ENCODE measurements at places on chromosomes 1 and 21. TPM values are rescaled to one million over a fixed set of nuclear protein-coding genes. Genes with fewer than 3 reads are reported as not detected.

GRCh38 chr21:36246080-36246631, 73.8 kb upstream of the MORC3 start:
- H3K27ac ChIP-seq = no peak overlapping the region
- H3K4me1 ChIP-seq = peaks cover 10% of the 10 kb centered on the region
- H3K36me3 ChIP-seq = peaks cover 35% of the 10 kb centered on the region
- H3K27me3 ChIP-seq = no peaks in the 10 kb centered on the region
- DNase-seq = no peak
- H3K4me3 ChIP-seq = no peak overlapping the region

DNA sequence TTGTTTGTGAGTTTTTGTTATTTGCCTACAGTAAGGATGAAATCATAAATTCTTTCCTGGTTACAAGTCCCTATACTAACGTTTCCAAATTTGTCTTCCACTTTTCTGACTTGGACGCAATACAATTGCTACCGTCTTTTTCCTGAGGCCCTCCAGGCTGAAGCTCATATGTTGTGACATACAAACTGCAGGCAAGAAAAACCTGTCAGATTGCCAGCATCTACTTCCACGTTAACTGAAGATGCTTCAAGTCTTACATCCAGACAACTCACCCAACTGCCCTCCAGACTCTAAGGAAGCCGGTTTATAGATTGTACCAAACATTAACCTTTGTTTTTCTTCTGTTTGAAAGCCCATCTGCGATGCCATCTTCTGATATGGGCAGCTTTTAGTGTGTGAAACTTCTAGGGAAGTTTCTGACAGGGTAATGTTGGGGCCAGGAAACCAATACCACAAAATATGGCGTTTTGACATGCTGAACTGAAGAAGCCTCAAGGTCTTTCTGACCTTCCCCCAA, 21.4 kb upstream of the RNF11 start:
- H3K4me3 ChIP-seq = no peak overlapping the region
- no peaks in the 10 kb centered on the region for H3K27me3 ChIP-seq
- no peak for DNase-seq

GRCh38 chr1:52003877-52004276, 13.4 kb upstream of the RAB3B start:
- H3K36me3 ChIP-seq = no peaks in the 10 kb centered on the region
- H3K27ac ChIP-seq = no peak overlapping the region
- no peak overlapping the region for H3K4me3 ChIP-seq
- no peak for DNase-seq
- no peaks in the 10 kb centered on the region for H3K4me1 ChIP-seq
- peaks cover 22% of the 10 kb centered on the region for H3K27me3 ChIP-seq

- H3K36me3 ChIP-seq = no peaks in the 10 kb centered on the region
- H3K4me3 ChIP-seq = no peak overlapping the region
- H3K27ac ChIP-seq = no peak overlapping the region
- H3K4me1 ChIP-seq = no peaks in the 10 kb centered on the region
- H3K27me3 ChIP-seq = no peaks in the 10 kb centered on the region
- DNase-seq = no peak
These were observed 202.9 kb downstream of the FMN2 start for GRCh38 chr1:240294566-240294965.

GRCh38 chr1:58773406-58773840, 10.4 kb downstream of the JUN start:
- H3K36me3 ChIP-seq = no peaks in the 10 kb centered on the region
- H3K27ac ChIP-seq = peak overlapping the region; percentile 80
- peak overlapping the region; percentile 27 for H3K4me3 ChIP-seq
- H3K4me1 ChIP-seq = peaks cover 19% of the 10 kb centered on the region
- no peaks in the 10 kb centered on the region for H3K27me3 ChIP-seq
- DNase-seq = peak; percentile 20

GRCh38 chr1:19123837-19124236, 86.2 kb downstream of the UBR4 start:
- H3K36me3 ChIP-seq = peaks cover 57% of the 10 kb centered on the region
- no peak overlapping the region for H3K27ac ChIP-seq
- H3K4me3 ChIP-seq = no peak overlapping the region

DNA sequence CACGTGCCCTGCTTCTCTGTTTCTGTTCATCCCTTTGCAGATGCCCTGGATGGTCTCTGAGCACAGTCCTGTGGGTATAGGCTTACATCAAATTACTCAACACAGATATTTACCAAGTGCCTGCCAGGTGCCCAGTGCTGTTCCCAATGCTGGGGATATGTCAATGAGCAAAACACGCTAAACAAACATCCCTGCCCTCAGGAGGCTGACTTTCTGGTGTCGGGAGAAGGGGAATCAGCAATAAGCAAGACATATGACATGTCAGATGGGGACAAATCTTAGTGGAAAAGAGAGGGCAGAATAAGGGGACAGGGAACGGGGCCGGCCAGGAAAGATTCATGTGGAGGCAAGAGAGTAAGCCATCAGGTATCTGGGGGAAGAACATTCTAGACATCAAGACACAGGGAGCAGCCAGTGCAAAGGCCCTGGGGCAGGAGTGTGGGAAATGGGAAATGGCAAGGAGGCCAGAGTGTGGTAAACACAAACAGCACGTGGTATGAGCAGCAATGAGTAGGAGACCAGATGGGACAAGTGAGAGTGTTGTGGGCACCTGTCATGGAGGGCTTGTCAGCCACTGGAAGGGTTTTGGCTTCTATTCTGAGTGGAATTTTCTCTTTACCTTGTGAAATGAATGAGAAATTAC, 160.2 kb upstream of the KAZN start:
- H3K27me3 ChIP-seq = peaks cover 9% of the 10 kb centered on the region
- no peak overlapping the region for H3K27ac ChIP-seq

DNA sequence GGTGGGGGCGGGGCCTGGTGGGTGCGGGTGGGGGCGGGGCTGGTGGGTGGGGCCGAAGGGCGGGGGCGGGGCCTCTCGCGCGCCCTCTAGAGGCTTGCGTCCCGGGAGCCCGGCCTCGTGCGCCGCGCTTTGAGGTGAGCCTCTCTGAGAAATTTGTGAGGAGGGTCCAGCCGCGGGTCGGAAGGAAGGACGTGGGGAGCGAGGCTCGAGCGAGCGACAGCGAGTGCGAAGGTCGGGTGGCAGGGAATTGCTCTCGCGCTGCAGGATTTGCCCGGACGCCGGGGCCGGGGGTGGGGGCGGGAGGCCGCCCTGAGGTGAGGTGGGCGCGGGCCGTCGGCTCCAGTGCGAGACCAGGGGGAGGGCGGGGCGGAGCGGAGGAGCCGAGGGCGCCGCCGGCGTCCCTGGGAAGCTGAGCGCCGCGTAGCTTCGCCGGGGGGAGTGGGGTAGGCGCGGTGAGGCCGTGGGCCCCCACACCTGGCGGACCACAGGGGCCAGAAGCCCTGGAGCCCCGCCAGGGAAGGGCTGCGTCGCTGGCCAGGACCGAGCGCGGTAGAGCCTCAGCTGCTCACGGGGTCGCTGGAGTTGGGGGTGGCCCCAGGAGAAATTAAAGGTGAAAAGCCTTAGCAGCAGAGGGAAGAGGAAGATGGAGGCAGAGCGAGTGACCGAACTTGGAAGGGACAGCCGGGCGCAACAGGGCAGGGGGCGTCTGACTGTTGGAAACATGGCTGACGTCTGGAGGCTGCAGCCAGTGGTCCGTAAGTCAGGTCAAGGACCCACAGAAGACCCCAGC, 754 bp upstream of the LSS start:
- H3K36me3 ChIP-seq = no peaks in the 10 kb centered on the region
- no peak for DNase-seq
- H3K4me3 ChIP-seq = peak overlapping the region; percentile 99

DNA sequence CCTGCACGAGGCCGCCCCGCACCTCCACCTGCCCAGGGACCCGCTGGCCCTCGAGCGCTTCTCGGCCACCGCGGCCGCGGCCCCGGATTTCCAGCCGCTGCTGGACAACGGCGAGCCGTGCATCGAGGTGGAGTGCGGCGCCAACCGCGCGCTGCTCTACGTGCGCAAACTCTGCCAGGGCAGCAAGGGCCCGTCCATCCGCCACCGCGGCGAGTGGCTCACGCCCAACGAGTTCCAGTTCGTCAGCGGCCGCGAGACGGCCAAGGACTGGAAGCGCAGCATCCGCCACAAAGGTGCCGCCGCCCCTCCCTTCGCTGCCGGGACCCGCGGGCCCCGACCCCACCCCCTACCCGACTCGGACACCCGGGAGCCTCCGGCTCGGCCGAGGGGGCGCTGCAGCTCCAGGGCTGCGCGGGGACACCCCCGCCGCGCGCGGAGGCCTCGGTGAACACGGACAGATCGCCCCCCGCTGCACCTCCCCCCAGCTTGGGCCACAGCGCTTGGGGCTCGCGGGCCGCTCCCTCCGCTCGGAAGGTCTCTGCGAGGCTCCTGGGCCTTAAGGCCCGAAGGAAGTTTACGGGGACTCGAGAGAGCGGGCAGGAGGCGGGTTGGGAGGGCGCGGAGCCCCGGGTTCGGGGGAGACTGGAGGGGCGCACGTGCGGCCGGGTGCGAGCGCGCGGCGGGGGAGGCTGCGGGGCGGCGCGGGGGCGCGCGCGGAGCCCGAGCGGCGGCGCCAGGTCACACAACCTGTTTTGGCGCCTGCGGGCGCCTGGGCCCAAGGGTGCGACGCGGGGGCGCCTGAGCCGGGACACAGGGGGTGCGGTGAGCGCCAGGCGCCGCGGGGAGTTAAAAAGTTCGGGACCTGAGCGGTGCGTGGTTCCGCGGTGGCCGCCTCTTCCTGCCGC, 1.2 kb downstream of the SAMD11 start:
- H3K36me3 ChIP-seq = no peaks in the 10 kb centered on the region
- peaks cover 62% of the 10 kb centered on the region for H3K27me3 ChIP-seq
- H3K4me1 ChIP-seq = peaks cover 25% of the 10 kb centered on the region
- no peak for DNase-seq
- H3K4me3 ChIP-seq = peak overlapping the region; percentile 68

DNA sequence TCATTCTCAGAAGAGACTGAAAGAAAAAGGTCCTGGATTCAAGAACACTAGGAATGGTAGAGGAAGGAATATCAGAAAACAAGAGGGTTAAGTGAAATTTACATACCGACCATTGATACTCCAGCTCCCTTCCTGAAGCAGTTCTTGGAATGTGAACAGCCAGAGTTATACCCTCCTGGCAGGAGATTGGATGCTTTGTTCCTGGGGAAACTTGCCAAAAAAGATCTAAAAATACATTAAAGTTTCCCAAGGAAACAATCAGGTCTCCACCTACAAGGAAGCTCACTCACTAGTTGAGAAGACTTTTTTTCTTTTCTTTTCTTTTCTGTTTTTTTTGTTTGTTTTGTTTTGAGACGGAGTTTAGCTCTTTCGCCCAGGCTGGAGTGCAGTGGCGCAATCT, 91.1 kb downstream of the HLX start:
- DNase-seq = no peak
- H3K27ac ChIP-seq = no peak overlapping the region
- no peak overlapping the region for H3K4me3 ChIP-seq
- no peaks in the 10 kb centered on the region for H3K4me1 ChIP-seq

DNA sequence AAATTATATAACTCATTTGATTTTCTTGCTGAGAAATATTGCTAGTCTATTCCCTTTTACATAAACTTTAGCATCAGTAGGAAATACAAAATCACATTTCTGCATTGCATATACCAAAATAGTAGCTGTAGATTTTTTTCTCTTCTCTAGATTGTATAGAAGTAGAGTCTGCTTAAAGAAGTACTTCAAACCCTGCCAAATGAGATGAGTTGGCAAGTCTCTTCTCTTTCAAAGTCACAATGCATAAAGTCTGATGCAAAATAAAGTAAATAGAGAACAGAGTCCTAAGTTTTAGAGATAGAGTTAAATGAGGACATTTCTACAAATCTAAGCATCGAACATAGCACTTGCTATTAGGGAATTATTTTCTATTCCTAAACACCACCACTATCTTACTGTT, 6.4 kb downstream of the PLPPR4 start:
- peaks cover 7% of the 10 kb centered on the region for H3K27me3 ChIP-seq
- no peaks in the 10 kb centered on the region for H3K4me1 ChIP-seq
- no peak for DNase-seq
- H3K36me3 ChIP-seq = no peaks in the 10 kb centered on the region

DNA sequence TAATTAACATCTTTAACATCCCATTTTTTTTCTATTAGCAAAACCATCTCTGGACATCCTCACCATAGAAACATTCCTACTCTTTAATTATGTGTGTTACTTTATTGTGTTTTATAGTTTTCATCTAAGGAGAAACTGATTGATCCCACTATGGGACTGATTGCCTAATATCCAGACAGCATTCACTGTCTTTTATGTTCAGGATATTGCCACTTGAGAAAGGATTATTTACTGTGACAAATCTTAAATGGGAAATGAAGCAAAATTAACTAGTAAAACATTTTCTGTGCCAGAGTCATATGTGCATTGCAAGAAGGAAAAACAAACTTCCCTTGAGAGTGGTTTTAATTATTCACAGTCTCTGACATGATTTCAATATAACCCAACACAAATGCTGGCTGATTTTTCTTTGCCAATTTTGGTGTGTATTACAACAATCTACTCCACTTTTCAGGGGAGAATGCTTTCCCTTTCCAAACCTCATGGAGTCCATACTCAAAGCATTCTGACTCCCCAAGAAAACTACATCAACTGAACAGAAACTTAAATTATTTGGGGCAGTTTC, 15.8 kb upstream of the RGS13 start:
- no peak for DNase-seq
- no peaks in the 10 kb centered on the region for H3K36me3 ChIP-seq
- H3K4me3 ChIP-seq = no peak overlapping the region
- peaks cover 88% of the 10 kb centered on the region for H3K27me3 ChIP-seq
- no peaks in the 10 kb centered on the region for H3K4me1 ChIP-seq

- no peak overlapping the region for H3K27ac ChIP-seq
- no peaks in the 10 kb centered on the region for H3K36me3 ChIP-seq
- H3K4me3 ChIP-seq = no peak overlapping the region
- no peaks in the 10 kb centered on the region for H3K4me1 ChIP-seq
- H3K27me3 ChIP-seq = no peaks in the 10 kb centered on the region
- no peak for DNase-seq
These were observed 51.1 kb downstream of the SLC44A5 start for GRCh38 chr1:75559800-75560199.

DNA sequence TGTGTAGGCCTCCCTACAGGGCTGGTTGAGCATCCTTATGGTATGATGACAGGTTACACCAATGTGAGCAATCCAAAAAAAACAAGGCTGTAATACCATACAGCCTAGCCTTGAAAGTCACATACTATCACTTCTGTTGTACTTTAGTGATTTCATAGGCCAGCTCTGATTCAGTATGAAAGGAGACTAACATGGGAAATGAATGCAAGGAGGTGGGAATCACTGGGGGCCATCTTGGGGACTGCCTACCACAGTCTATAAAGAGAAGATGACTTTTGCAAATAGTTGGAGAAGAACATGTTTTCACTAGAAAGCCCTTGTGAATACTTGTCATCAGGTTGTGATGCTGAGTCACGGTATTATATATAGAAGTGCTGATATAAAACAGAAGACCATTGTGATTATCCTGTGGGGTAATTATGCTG, 270.7 kb downstream of the S1PR1 start:
- no peak overlapping the region for H3K27ac ChIP-seq
- no peaks in the 10 kb centered on the region for H3K27me3 ChIP-seq
- DNase-seq = no peak
- H3K4me1 ChIP-seq = no peaks in the 10 kb centered on the region
- no peak overlapping the region for H3K4me3 ChIP-seq
- H3K36me3 ChIP-seq = no peaks in the 10 kb centered on the region

GRCh38 chr1:8533124-8533523, 215.2 kb downstream of the SLC45A1 start:
- H3K27me3 ChIP-seq = no peaks in the 10 kb centered on the region
- peaks cover 62% of the 10 kb centered on the region for H3K4me1 ChIP-seq
- DNase-seq = peak; percentile 23
- peaks cover 8% of the 10 kb centered on the region for H3K36me3 ChIP-seq
- peak overlapping the region; percentile 82 for H3K27ac ChIP-seq

Gene GJA5
- polyA plus RNA-seq = not detected

Gene LEPR
- polyA plus RNA-seq = 0.77 TPM

Gene RHOU
- polyA plus RNA-seq = not detected

Gene RAB25
- not detected for polyA plus RNA-seq

Gene TMEM240
- polyA plus RNA-seq = not detected

Data from naive B cell (primary cell).